ENCODE measurements at places on chromosomes 5 and 9.

GRCh38 chr9:132168347-132168746 lies 6.5 kb downstream of the NTNG2 start:
- no peak for DNase-seq

GRCh38 chr9:106449336-106449927 lies 413.5 kb upstream of the ZNF462 start:
- no peak for DNase-seq

DNA sequence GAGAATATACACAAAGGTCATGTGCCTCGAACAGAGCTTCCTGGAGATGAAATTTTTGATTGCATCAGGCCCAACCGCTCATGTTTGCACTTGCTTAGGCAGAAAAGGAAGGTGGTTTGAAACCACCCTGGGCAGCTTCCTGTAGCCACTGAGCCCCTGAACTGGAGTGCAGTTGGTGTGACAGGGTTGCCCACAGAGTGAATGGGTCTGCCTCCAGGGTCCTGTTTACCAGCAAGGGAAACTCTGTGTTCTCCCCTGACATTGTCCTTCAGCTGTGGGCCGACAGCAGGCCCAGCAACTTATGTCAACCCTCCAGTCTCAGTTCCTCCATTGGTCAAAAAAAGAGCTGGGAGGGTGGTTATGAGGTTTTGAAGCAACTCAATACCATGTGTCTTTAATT lies 289.6 kb downstream of the KIF4B start:
- DNase-seq = no peak

- DNase-seq = no peak
These were observed 716 bp downstream of the PROB1 start for GRCh38 chr5:139394123-139394653.

- DNase-seq = no peak
These were observed 81.4 kb downstream of the PGM5 start for GRCh38 chr9:68437785-68438184.

DNA sequence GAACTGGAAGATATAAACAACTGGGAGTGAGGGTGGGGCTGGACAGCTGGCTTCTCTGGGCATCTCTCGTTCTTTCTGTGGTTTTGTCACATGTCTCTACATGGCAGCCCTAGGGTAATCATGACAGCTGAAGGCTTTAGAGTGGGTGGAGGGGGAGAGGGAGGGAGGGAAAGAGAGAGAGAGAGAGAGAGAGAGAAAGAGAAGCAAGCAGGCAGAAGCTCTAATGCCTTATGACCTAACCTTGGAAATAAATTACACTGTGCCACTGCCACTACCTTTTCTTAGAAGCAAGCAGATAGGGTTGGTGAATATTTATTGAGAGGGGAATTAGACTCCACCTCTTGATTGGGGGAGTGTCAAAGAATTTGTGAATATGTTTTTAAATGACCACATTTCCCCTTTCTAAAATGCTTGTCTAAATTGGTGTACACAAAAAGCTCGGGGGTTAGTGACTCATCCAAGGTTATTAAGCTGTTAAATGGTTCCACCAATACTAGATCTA lies 2.6 kb upstream of the DAPK1 start:
- no peak for DNase-seq

- no peak for DNase-seq
These were observed 301.6 kb downstream of the NR2F1-AS1 start for GRCh38 chr5:93279296-93279963.

- no peak for DNase-seq
These were observed 19.3 kb downstream of the KCNIP1 start for GRCh38 chr5:170523142-170523551.

DNA sequence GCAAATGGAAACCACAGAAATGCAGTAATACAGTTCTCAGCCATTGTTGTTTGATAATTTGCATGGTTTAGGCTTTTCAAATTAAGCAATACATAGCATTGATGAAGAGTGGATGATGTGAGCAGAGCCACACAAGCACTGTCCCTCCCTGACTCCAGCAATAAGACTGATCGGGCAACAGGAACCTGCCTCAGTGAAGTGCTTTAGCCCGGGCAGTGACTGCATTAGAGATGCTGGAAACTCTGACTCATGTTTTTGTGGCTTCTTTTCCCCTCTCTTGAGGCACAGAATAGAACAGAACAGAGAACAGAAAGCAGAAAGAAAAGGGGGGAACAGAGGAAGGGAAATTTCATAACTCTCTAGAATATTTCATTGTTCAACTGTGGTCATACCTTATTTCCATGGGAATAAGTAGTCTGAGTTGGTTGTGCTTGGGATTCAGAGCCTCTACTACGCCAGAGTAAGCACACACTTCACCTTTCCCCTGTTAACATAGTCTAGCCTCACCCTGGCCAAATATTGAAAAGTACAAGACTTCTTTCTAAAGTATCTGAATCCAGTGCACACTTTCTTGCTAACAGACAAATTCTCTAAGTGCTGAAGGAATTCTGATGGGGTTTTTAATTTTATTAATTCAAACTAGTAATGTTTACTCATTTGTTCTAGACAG lies 164.8 kb upstream of the VCAN start:
- DNase-seq = no peak

DNA sequence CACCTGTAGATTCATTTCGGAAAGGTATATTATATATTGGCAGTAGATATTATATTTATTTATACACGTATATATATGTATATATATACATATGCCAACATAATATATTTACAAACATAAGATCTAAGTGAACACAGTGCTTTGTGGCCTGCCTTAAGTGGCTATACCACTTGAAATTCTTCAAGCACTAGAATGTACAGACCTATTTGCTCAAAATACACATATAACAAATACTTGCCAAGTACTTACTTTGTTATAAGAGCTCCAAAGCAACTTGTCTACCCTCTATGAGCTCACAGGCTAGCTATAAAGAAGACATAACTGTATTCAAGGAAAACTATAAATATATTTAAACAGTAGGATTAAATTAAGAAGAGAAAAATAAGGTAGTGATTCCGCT lies 33.6 kb upstream of the SLC36A1 start:
- DNase-seq = no peak

- no peak for DNase-seq
These were observed 126.6 kb upstream of the HMHB1 start for GRCh38 chr5:143685246-143685815.

GRCh38 chr9:126633881-126634558 lies 20.3 kb downstream of the LMX1B start:
- DNase-seq = no peak

DNA sequence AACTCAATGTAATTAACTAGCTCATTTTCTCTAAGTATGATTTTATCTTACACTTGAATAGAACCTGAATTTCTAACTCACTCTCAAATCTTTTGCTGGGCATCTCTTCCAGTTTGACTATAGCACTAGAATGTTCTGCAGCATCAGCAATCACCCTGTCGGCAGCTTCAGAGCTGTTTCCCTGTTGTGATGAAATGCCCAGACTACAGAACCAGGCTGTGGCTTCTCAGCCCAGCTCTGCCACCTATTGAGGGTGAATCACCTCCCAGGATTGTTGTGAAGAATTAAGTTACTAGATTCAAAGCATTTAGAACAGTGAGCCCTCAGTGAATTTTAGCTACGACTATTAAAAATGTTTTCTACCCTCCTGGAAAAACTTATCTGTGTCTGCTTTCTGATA lies 90.4 kb upstream of the ANKRD55 start:
- no peak for DNase-seq

DNA sequence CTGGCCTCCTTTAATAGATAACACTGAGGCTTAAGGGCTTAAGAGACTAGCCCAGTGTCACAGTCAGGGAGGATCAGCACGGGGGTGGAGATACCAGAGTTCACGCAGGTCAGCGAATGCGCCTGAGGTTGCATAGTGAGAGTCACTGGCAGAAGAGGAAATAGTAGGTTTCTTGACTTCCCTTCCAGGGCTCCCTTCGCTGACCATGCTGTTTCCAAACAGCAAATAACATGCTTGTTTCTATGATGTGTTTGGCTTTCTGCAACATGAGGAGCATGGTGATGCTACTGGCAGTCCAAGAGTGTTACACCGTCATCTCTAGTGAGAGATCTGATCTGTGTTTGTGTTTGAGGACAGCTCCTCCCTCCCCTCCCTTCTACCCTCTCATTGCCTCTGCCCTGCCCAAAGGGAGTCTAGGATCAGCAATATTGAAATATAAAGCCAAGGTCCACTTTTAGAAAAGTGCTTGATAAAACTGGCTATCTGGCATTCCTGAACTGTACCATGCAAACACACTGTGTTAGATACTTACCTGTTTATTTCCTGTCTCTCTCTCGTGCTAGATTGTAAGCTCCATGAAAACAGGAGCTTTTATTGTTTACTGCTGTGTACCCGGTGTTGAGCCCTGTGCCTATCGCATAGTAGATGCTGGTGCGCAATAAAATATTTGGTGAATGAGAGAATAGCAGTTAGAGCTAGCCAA lies 12.3 kb downstream of the TLE4 start:
- no peak for DNase-seq

GRCh38 chr9:138048184-138048583 lies 170.6 kb downstream of the CACNA1B start:
- DNase-seq = no peak

DNA sequence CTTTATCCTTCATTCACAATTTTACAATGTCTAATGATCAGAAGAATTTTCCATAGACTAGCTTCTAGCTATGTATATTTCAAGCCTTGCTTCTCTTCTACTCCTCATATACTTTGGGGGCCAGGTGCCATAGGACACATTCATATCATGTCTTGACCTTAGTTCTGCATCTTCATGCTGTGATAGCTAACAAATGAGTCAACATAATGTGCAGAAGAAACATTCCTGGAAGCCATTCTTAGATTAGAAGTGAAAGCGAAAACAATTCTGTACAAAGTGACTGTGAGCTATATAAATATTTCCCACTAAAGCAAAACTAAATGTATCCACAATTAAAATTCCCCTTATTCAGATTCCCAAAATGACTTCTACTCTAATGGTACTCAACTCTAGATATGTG lies 320.2 kb upstream of the NREP start:
- DNase-seq = no peak

DNA sequence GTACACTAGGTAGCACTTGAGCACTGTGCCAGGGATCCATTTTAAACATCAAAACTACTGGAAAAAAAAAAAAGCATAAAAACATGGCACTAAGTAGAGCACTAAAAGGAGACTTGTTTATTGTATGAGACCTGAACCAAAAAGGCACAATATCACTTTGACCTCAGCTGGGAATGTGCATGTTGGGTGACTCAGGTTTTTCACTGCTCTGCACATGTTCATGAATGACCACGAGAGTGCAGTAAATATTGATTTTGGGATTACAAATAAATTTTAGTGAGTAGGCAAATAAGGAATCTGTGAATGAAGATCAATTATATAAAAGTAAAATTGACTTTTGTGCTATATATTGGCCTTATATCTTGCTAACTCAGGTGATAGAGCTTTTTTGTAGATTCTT lies 11.8 kb downstream of the RMI1 start:
- DNase-seq = no peak

- DNase-seq = no peak
These were observed 10.4 kb downstream of the ZNF618 start for GRCh38 chr9:113886466-113886865.

GRCh38 chr5:95530416-95530815 lies 24.4 kb downstream of the SKIC3 start:
- no peak for DNase-seq

GRCh38 chr5:136999787-137000186 lies 499.3 kb downstream of the SPOCK1 start:
- DNase-seq = no peak

DNA sequence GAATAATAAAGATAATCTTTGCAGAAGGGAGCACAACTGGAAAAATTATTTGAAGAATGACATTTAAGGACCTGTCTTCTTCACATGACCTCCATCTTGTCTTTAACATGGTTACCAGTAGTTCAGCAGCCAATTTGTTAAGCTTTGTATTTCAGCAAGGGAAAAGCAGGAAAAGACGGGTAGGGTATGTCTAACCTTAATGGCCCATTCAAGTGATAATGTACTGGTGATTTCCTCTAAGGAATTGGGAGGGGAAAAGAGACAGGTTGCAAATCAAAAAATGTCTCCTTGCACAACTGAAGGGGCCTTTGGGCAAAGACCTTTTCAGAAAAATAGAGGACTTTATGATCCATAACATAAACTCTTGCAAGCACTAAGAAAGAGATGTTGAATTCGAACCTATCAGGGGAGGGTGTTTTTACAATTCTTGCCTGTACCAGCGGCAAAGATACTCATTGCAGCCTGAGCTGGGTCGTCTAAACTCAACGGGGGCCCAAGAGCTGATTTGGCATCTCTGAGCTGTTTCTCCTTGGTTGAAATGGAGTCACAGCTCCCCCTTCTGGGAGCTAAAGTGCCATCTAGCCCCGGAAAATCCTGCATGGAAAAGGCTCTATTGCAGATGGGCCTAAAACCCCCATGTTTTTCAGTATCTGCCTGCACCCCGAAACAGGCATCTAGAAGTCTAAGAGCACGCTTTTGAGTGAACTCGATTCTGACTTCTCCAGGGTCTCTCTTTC lies 3.8 kb downstream of the BRINP1 start:
- no peak for DNase-seq

Measured in CD4-positive, alpha-beta T cell (primary cell).